ENCODE measurements at places on chromosomes 1 and 21.

DNA sequence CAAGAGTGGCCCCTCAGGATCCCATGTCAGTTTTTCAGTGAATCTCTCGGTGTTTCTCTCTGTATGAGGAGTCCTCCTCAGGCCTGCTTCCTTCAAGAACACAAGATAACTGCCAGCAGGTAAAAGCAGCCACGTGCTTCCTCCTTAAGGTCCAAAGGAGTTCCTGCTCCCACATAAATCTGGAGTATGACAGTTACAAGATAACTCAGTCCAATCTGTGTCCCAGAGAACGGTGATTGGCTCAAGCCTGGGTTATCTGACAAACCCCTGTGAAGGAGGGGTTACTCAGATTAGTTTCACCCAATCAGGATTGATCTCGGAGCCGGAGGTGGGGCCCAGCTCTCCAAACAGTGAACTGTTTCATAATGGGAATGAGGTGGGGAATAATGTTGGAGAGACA lies 5.8 kb upstream of the ANKRD13C start:
- no peak for DNase-seq

- no peak for DNase-seq
These were observed 130.4 kb downstream of the LHX4 start for GRCh38 chr1:180360333-180361075.

DNA sequence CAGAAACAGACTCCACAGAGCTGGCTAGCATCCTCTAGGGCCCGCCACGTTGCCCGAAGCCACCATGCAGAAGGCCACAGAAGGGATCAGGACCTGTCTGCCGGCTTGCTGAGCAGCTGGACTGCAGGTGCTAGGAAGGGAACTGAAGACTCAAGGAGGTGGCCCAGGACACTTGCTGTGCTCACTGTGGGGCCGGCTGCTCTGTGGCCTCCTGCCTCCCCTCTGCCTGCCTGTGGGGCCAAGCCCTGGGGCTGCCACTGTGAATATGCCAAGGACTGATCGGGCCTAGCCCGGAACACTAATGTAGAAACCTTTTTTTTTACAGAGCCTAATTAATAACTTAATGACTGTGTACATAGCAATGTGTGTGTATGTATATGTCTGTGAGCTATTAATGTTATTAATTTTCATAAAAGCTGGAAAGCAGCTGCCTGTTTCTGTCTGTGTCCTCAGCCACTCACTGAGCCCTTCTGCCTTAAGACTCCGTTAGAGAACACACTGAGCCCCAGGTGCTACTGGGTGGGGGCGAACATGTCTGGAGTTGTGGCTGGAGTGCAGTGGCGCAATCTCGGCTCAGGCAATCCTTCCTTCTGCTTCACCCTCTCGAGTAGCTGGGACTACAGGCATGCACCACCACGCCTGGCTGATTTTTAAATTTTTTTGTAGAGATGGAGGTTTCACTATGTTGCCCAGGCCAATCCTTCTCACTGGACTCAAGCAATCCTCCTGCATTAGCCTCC lies 14.8 kb downstream of the MFSD2A start:
- DNase-seq, result no peak

- DNase-seq, result no peak
These were observed 68.5 kb downstream of the CRB1 start for GRCh38 chr1:197336571-197336970.

DNA sequence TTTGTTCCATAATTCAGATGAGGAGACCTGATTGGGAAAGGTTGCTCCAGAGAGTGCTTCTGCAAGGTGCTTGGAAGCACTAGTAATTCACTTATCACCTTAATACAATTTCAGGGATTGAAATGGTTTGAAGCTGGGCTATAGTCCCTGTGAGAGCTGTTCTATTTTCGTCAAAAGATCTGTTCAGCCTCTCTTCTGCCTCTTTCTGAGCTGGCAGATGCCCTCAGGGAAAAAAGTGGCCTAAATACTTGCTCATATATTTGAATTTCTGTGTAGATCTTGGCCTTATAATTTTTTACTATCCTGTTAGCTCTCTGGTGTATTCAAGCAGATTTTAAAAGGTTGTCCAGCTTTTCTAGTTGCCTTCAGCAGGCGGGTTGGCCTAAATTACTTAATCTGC lies 22.3 kb downstream of the C1orf146 start:
- no peak for DNase-seq

DNA sequence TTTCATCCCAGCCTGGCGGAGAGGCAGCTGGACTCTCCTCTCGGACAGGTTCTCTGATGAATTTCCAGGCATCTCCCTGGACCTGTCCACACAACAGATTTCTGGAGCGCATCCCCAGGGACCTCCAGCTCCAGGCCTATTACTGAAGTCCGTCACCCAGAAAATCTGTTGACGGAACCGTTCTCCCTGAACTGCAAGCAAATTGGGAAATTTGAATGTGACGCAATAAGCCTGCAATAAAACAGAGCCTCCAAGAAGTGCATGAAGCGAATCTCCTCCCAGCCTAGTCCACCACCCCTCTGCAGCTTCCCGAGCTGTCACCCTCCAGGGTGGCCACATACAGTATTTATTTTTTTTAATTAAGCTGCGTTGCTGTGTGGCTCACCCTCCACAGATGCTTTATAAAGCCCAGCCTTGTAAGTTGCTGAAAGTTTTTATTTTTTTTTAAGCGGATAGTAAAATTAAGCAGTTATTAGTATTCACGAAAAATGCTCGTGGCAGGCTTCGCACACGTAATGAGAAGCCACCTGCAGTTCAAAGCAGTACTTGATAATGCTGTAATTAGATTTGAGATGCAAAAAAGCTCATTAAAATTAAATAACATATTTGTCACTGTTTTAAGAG lies 173.3 kb downstream of the CAMTA1 start:
- DNase-seq, result no peak

DNA sequence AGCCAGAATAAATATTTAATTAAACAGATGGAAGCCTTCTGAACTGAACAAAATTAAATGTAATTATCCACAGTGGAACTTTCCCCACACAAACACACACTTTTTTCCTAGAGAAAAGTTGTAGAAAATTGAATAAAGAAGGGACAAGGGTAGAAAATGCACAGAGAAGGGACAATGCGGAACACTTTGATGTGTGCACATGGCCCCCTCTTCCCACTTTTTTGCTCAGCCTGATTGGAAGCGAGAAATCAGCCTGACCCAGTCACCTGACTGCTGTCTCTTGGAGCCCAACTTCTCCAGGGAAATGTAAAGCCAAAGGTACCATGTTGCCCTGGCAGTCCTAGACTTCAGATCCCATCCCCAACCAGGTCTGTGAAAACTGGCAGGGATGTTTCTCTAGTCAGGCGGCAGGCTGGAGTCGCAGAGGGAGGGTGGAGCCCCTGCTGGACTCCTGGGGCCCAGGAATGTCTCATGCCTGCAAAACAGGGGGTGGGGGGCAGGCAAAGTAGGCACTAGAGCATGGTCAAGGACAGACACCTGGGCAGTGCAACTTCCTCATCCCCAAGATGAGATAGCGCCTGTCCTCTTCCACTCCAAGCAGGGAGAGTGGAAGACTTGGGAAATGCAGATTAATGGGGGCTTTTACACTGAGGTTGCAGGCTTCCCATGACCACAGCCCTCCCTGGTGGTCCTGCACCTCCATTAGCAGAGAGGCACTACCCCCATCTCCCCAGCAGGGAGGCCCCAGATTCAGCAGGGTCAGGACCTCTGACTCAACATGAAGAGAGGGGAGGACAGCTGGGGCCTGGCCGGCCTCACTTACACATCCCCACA lies 2.8 kb downstream of the CERS2 start:
- DNase-seq, result peak; percentile 38

- DNase-seq, result peak; percentile 78
These were observed 40.4 kb downstream of the TENT5C start for GRCh38 chr1:117646007-117646811.
